ENCODE measurements at places on chromosomes 7 and 10. TPM values are rescaled to one million over a fixed set of nuclear protein-coding genes. Genes with fewer than 3 reads are reported as not detected.

DNA sequence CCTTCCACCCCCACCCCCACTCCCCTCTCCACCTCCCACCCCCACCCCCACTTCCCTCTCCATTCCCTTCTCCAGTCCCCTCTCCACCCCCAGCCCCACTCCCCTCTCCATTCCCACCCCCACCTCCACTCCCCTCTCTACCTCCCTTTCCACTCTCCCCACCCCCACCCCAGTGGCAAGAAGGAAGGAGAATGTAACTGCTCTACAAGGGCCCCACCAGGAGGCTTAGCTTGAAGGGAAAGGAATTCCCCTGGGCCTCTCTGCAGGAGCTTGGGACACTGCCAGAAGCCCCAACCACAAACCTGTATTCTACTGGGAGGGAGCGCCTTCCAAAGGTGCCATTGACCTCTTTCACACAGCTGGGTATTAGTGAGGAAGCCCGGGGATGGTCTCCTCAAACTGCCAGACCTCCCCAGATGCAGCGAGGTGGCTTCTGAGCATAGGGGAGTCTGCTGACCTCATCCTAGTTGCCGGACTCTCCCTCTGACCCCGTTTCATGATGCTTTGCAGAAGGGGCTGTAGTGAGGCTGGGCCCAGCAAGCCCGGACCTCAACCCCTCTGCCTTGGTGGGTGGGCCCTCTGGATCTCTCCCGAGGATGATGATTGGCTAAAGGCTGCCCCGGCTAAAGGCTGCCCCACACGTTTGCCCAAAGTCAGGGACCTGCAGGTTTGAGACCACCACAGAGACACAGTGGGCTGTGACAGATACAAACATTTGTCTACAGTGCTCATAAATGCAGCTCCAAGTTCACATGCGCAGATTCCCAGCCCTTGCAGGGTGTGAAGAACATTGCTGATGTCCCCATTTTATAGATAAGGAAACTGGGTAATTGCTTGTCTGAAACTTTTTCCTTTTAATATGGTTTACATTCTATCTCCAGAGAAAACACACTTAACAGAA lies 2.9 kb downstream of the DEPP1 start:
- peak overlapping the region; percentile 25 for H3K27ac ChIP-seq
- H3K27me3 ChIP-seq = peaks cover 2% of the 10 kb centered on the region
- no peak for DNase-seq
- H3K4me3 ChIP-seq = peak overlapping the region; percentile 16
- H3K4me1 ChIP-seq = peaks cover 22% of the 10 kb centered on the region

GRCh38 chr7:138029941-138030340 lies 28.1 kb upstream of the CREB3L2 start:
- H3K4me3 ChIP-seq = no peak overlapping the region
- no peak for DNase-seq
- H3K36me3 ChIP-seq = no peaks in the 10 kb centered on the region
- no peaks in the 10 kb centered on the region for H3K4me1 ChIP-seq
- no peak overlapping the region for H3K27ac ChIP-seq

GRCh38 chr10:110786172-110786571 lies 85.6 kb upstream of the PDCD4 start:
- H3K27ac ChIP-seq = no peak overlapping the region
- H3K27me3 ChIP-seq = no peaks in the 10 kb centered on the region
- H3K36me3 ChIP-seq = peaks cover 2% of the 10 kb centered on the region
- DNase-seq = no peak
- no peak overlapping the region for H3K4me3 ChIP-seq
- H3K4me1 ChIP-seq = peaks cover 32% of the 10 kb centered on the region

DNA sequence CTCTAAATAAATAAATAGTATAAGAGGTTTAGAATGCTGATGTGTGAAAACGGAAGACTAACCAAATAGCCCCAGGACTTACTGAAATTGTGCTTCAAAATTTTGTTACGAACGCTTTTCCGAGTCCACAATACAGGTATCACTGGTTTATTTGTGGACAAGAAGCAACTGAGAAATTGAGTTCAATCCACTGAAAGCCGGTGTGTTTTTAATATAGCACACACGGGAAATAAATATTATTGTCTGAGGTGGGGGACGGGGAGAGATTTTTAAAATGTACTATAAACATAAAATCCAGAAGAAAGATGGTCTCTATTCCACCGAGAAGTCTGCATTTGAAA lies 598 bp downstream of the SLC16A12 start:
- no peak for DNase-seq
- H3K4me1 ChIP-seq = peaks cover 14% of the 10 kb centered on the region
- H3K36me3 ChIP-seq = no peaks in the 10 kb centered on the region
- H3K4me3 ChIP-seq = no peak overlapping the region

- DNase-seq = no peak
- H3K4me1 ChIP-seq = no peaks in the 10 kb centered on the region
- H3K36me3 ChIP-seq = no peaks in the 10 kb centered on the region
- H3K27me3 ChIP-seq = peaks cover 20% of the 10 kb centered on the region
- H3K4me3 ChIP-seq = no peak overlapping the region
These were observed 44.8 kb upstream of the LOXL4 start for GRCh38 chr10:98312822-98313221.

DNA sequence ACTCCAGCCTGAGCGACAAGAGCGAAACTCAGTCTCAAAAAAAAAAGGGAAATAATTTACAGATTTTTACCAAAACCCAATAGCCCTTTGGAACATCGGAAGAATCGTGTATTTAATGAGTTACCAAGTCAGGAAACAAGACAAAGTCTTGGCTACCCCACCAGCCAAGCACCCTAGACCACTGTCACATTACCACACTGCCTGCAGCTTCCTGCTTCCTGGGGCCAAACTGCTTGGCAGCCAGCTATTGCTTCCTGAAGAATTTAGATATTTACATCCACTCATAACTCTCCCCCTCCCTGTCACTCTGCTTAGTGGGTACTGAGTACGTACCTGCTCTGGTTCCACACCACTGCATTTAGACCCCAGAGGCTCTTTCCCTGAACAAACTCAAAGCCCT lies 14.1 kb upstream of the TNPO3 start:
- peaks cover 22% of the 10 kb centered on the region for H3K27me3 ChIP-seq
- no peak overlapping the region for H3K27ac ChIP-seq
- no peaks in the 10 kb centered on the region for H3K36me3 ChIP-seq
- no peak overlapping the region for H3K4me3 ChIP-seq
- no peak for DNase-seq
- H3K4me1 ChIP-seq = peaks cover 14% of the 10 kb centered on the region

- H3K27me3 ChIP-seq = no peaks in the 10 kb centered on the region
- peaks cover 26% of the 10 kb centered on the region for H3K36me3 ChIP-seq
- peaks cover 72% of the 10 kb centered on the region for H3K4me1 ChIP-seq
- H3K27ac ChIP-seq = peak overlapping the region; percentile 98
- DNase-seq = no peak
- no peak overlapping the region for H3K4me3 ChIP-seq
These were observed 158.0 kb upstream of the AHR start for GRCh38 chr7:17140406-17140805.

DNA sequence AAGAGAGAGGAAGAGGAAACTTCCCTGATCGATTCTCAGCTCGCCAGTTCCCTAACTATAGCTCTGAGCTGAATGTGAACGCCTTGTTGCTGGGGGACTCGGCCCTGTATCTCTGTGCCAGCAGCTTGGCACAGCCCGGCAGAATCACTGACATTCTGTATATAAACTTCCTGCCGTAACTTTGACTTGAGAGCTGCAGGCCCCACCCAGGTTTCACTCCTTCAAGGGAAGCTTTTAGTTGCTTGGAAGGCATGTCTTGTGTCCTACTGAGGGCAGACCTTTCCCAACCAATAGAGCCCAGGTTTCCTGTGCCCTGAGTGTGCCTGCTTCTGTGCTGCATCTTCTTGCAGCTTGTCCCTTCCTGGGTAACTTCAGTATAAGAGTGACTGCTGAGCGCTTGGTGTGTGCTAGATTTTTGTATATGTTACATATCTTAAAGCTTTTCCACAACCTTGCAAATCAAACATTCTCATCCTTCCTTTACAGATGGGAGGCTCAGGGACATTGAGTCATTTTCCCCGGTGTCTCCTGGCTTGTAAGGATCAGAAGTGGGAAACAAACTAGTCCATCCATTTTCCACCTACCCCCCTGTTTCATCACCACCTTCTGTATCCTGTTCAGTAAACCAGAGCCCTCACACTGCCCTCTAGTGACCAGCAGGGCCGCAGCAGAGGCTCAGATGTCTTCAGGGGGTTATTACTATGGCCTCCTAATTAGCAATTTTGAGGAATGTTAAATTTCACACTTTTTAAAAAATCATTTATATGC lies 225.2 kb upstream of the PRSS58 start:
- peak overlapping the region; percentile 92 for H3K27ac ChIP-seq
- H3K27me3 ChIP-seq = no peaks in the 10 kb centered on the region
- peak overlapping the region; percentile 43 for H3K4me3 ChIP-seq
- peak; percentile 66 for DNase-seq
- no peaks in the 10 kb centered on the region for H3K36me3 ChIP-seq

DNA sequence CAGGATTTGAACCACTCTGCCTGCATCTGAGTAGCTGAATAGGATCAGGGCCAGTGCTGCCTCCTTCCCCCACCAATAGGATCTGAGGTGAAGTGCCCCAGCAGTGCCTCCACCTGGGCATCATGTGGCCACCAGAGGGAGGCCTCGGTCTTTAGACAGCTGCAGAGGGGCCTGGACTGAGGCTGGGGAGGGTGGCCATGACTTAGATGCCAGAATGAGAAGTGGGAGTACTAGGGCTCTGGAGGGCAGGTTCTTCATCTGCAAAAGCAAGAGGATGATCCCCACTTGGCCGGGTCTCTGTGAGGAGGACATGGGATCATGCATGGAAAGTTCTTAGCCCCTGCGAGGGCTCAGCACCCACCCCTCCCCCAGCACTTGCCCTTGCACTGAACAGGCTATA lies 56.9 kb downstream of the NEUROG3 start:
- H3K27ac ChIP-seq = no peak overlapping the region
- H3K4me3 ChIP-seq = no peak overlapping the region
- H3K27me3 ChIP-seq = peaks cover 29% of the 10 kb centered on the region
- no peaks in the 10 kb centered on the region for H3K36me3 ChIP-seq
- H3K4me1 ChIP-seq = no peaks in the 10 kb centered on the region
- DNase-seq = peak; percentile 39

- H3K27me3 ChIP-seq = no peaks in the 10 kb centered on the region
- no peaks in the 10 kb centered on the region for H3K36me3 ChIP-seq
- H3K4me1 ChIP-seq = peaks cover 3% of the 10 kb centered on the region
- H3K4me3 ChIP-seq = no peak overlapping the region
These were observed 163.1 kb downstream of the PRKCQ start for GRCh38 chr10:6416892-6417512.

- DNase-seq = no peak
- no peaks in the 10 kb centered on the region for H3K36me3 ChIP-seq
- H3K27ac ChIP-seq = no peak overlapping the region
- peaks cover 28% of the 10 kb centered on the region for H3K27me3 ChIP-seq
These were observed 11.2 kb upstream of the GRID1 start for GRCh38 chr10:86377797-86378146.

- H3K27me3 ChIP-seq = no peaks in the 10 kb centered on the region
- H3K4me3 ChIP-seq = no peak overlapping the region
- peaks cover 14% of the 10 kb centered on the region for H3K4me1 ChIP-seq
- DNase-seq = no peak
- H3K27ac ChIP-seq = no peak overlapping the region
These were observed 27.1 kb downstream of the INPP5A start for GRCh38 chr10:132564690-132565089.

- H3K36me3 ChIP-seq = no peaks in the 10 kb centered on the region
- H3K27ac ChIP-seq = no peak overlapping the region
- no peak overlapping the region for H3K4me3 ChIP-seq
- H3K27me3 ChIP-seq = no peaks in the 10 kb centered on the region
- no peak for DNase-seq
These were observed 13.5 kb upstream of the ENTPD1 start for GRCh38 chr10:95742485-95742884.

DNA sequence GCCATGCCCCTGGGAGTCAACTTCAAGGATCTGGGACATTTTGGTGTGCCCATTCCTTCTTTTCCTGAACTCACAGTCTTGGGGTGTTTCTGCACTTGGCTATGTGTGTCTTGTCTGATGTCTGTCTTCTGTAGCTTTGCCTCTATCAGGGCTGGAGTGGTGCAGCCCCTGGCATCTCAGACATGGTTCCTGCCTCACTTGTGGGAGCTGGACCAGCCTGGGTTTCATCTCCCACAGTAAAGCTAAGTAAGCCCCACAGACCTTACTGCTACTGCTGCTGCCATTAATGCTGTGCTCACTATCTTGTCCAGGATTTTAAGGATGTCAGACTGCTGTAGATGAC lies 59.0 kb downstream of the ADCYAP1R1 start:
- no peak for DNase-seq
- H3K27me3 ChIP-seq = peaks cover 3% of the 10 kb centered on the region
- H3K4me1 ChIP-seq = no peaks in the 10 kb centered on the region

DNA sequence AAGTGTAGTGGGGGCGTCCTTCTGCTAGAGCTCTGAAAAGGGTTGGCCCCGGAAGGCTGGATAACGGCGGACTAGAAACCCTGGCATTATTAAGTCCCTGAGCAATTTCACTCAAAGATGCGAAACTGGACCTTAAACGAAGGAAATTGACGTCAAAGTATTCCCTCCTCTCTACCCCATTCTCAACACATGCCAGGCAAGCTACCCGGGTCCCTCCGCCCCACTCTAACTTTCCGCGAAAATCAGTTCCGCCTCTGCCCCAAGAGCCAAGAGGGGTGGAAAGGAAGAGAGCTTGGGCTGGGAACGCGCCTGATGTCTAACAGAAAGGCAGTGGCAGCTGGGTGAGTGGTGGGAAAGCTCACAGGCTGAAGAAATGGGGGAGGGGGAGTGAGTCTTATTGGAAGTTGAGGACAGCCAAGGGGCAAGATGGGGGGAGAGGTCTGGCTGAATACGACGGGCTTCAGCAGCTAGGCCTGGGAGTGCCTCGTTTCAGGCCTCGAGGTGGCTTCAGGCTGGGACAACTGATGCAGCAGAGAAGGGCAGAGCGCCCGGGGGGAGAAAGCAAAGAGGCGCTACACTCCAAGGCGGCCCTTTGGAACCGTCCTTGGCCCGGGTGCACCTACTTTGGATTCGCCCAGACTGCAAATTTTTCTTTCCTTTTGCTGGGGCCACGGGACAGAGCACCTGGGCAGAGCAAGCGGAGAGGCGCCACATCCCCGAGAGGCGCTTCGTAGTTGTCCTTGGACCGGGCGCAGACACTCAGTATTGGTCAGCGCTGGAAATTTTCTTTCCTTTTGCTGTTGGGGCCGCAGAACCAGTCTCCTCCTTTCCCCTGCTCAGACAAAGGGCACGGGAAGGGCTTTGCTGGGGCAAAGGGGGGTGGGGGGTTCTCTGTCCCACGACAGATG lies 2.0 kb upstream of the FEZF1 start:
- DNase-seq = no peak
- H3K27me3 ChIP-seq = peaks cover 81% of the 10 kb centered on the region
- H3K27ac ChIP-seq = peak overlapping the region; percentile 54
- no peak overlapping the region for H3K4me3 ChIP-seq

Gene MBLAC1
- total RNA-seq = 2.3 TPM

Gene NAT16
- not detected for total RNA-seq

Gene IGFBP3
- total RNA-seq = 4.1 TPM

Gene LIPM
- not detected for total RNA-seq

Measured in activated CD4-positive, alpha-beta T cell treated with anti-CD3 and anti-CD28 coated beads, Interleukin-2, amount 10 ng/mL, durations not matched to agents 7 days and 5 days (primary cell).